ENCODE measurements at places on chromosomes 1 and 21.

DNA sequence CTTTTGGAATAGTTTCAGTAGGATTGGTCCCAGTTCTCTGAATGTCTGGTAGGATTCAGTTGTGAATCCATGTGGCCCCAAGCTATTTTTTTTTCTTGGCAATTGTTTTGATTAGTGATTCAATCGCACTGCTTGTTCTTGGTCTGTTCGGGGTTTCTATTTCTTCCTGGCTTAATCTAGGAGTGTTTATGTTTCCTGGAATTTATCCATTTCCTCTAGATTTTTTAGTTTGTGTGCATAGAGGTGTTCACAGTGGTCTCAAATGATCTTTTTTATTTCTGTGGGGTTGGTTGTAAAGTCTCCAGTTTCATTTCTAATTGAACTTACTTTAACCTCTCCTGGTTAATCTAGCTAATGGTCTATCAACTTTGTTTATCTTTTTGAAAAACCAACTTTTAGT lies 117.6 kb downstream of the NME7 start:
- DNase-seq: no peak

DNA sequence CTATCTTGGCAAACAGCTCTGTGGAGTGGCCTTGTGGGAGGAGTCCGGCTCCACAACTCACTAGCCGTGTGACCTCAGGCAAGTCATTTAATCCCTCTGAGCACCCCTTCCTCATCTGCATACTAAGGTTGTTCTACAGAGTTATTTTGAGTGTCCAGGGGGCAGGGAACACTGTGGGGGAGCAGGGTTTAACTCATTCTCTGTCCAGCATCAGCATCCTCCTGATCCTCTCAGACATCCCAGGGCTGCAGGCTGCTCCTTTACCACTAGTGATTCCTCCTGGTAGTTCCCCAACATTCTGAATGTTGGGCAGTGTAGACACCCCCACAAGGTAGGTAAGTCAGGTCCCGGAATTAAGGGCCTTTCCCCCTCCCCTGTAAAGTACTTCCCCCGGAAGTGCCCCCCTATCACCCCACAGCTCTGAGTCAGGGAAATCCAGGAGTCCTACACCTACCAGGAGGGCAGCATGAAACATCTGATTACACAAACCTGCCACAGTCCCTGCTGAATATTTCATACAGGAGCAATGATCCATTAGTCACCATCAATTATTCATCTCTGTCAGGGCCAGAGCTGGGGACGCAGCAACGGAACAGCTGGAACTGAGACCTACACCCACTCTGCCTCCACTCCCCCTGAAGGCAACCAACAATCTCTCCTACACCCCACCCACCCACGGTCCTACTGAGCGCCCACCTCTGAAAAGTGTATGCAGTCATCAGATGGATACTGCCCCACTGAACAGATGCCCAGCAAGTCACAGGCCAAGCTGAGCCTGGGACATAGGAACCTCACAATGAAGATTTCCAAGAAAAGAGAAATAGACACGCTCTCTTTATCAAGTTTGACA lies 20.5 kb downstream of the SYT2 start:
- no peak for DNase-seq

GRCh38 chr1:32372149-32372756 lies 9.9 kb downstream of the TSSK3 start:
- peak; percentile 15 for DNase-seq

GRCh38 chr1:210132582-210132981 lies 100.0 kb upstream of the SERTAD4 start:
- DNase-seq: no peak

GRCh38 chr1:112937070-112937469 lies 18.9 kb downstream of the SLC16A1 start:
- no peak for DNase-seq

GRCh38 chr1:66576645-66577044 lies 42.7 kb downstream of the SGIP1 start:
- no peak for DNase-seq

- DNase-seq: no peak
These were observed 2.6 kb downstream of the PADI1 start for GRCh38 chr1:17207540-17207939.

DNA sequence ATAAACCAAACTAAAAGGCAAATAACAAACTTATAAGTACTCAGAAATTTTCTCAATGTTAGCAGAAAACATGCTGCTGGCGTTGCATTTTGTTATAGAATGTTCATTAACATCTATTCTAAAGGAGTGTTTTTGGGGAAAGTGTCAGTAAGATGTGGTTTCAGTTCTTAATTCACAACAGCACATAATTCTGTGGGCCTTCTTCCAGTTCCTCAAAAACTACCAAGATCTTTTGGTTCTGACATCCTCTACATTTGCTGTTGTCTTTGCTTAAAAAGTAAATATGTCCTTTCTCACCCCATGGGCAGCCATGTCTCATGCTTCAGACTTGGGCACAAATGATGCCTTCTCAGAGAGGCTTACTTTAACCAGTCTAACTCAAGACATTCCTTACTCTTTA lies 152.5 kb downstream of the CDC7 start:
- no peak for DNase-seq

DNA sequence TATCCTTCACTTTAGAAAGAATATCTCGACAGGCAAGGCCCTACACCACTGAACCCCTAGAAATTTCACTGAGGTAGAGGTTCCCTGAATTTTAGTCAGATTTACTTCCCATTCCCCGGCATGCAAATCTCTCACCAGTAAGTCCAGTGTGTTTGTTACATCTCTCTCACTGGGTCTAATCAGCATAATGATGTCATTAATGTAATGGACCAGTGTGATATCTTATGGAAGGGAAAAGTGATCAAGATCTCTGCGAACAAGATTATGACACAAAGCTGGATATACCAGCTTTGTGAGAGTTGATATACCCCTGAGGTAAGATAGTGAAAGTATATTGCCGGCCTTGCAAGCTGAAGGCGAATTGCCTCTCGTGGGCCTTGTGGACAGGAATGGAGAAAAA lies 7.9 kb downstream of the RNU11 start:
- DNase-seq: no peak

DNA sequence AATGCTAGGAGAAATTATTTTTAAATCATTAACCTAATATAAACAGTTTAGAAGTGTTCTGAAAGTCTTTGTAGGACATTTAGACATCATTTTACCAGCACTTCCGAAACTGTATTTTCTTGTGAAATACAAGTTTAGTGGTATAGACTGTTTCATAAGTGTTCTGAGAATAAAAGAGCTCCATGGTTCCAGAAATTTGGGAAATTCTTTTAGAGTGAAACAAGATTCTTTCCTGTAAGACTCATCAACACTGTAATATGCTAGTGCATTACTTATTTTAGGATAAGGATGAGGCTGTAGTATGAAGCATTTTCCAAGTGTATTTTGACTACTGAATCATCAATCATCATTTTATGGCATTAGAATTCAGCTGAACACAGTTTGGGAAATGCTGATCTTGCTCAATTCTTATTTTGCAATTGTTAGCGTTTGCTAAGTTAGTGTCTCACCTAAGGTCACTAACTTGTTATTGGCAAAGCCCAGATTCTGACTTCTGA lies 73.4 kb downstream of the CEP350 start:
- DNase-seq: no peak

DNA sequence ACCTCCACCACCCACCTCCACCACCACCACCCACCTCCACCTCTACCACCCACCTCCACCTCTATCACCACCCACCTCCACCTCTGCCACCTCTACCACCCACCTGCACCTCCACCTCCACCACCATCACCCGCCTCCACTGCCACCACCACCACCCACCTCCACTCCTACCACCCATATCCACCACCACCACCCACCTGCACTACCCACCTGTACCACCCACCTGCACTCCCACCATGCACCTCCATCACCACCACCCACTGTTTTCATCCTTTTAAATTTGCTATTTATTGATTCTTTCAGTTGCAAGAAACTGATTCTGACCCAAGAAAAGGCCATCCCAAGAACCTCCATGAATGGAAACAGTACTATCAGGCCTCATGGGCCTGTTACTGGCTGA lies 6.3 kb downstream of the OPTC start:
- DNase-seq: no peak

DNA sequence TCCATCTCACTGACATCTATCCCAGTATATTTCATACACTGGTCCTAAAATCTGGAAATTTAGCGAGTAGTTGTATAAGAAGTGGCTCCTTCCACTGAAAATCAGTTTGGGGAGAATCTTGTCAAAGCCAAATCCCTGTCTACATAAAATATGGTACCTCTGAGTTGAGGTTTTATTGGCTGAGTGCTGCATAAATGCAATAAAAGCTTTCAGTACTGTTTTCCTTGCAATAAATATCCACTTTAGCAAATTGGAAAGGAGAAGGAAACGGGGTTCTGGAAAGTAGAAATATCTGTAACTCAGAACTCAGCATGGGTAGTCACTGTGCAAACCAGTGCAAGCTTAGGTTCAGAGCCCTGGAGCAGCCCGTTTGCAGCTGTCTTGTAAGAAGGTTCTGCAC lies 580.2 kb downstream of the SMYD3 start:
- no peak for DNase-seq

DNA sequence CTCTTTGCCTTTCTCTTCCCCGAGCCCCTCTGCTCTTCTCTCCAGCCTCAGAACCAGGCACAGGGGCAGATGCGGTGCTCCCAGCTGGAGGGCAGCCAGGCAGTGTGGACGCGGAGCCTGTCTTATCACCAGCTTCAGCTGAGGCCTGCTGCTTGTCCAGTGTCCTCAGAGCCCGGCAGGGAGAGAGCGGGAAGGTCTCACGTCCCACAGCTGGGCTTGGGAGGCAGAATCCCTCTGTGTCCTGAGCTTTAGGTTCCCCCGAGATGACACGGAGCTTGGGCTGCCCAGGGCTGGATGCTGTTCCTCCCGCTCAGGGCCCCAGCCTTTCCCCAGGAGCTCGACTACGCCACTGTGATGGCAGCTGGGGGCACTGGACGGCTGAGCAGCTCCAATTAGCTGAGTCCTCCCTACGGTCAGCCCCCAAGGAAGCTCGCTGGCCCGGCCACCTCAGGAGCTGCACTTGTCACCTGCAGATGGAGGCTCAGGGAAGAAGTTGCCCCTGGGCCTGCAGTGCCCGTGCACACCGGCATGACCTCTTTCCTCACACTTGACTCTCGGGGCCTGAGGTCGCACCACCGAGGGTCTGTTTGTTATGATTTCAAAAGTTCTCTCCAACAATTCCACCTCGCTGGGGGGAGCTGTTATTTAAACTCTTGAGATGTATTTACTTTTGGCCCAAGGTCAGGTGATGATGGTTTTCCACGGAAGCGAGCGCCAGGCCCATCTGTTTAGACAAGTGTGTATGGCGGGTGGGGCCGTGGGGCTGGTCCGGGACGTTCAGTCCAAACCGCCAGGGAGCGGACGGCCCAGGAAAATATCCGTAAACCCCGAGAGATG lies 127.3 kb downstream of the SIK1 start:
- no peak for DNase-seq

DNA sequence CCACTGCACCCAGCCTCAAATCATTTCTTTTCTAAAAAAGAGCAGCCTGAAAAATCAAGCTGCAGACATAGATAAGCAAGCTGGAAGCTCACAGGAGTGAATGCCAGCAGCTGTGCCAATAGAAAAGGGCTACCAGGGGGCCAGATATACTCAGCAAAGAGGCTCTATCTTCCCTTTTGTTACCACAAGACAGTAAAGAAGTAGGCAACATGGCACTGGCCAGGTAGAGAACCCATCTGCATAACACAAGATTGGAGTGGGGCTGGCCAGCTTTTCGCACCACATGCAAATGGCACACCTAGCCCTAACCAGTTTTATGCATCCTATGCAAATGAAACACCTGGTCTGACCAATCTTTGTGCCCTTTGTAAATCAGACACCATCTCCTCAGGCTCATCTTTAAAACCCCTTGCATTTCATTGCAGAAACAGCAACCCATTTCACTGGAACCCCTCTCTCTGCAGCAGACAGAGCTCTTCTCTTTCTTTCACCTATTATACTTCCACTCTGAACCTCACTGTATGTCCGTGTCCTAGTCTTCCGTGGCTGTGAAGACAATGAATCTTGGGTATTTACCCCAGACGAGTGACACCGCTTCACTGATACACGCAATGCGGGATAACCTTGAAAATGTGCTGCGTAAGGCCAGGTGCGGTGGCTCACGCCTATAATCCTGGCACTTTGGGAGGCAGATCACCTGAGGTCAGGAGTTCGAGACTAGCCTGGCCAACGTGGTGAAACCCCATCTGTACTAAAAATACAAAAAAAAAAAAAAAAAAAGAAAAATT lies 15.1 kb downstream of the CASP9 start:
- no peak for DNase-seq

DNA sequence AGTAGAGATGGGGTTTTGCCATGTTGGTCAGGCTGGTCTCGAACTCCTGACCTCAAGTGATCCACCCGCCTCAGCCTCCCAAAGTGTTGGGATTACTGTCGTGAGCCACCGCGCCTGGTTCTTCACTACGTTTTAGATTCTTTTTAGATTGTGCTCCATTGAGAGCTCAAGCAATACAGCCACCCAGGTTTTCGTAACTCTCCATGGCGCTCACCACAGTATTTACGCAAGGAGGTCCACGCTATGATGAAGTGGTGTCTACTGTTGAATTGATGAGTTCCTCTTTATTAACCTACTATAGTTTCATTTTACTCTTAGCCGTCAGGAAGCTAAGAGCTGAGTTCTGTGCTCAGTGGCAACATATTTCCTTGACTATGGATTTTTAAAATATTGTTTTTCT lies 1.8 kb upstream of the KIF1B start:
- no peak for DNase-seq

DNA sequence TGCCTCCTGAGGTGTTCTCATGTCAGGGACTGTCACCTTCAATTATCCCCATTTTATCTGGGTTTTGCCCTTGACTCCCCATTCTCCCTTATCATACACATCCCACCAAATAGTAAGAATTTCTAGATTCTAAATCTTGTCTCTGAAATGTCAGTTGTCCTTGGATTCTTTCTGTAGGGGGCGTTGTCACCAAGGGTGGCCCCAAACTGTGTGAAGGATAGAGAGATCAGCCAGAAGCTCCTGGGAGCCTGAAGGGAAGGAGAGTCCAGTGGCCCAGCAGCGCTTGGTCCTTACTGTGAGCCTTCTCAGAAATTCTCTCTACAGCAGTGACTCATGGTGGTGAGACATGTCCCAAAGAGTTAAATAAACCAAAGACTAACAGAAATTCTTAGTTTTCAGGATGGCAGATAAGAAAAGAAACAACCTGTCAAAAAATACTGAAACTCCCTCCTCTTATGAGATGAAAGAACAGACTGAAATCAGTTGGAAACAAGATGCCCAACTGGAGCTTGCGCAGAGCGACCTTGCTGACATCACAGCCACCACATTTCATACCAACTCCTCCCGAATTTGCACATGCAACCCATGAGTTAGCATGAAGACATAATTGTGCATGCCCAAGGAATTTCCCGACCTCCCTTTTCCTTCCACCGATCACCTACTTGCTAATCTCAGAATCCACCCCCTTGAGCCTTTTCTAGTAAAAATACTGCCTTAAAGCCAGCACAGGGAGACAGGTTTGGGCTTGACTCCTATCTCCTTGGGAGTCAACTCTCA lies 109.8 kb downstream of the ELAVL4 start:
- no peak for DNase-seq

GRCh38 chr21:42513151-42513984 lies at the start of gene SLC37A1:
SLC37A1 (plus strand) TSS chr21:42513852; CDS start chr21:42518455, 4,603 bp downstream.
- DNase-seq: peak; percentile 37

All from activated CD4-positive, alpha-beta T cell treated with anti-CD3 and anti-CD28 coated beads, Interleukin-2, amount 50 U/mL, for 48 hours (primary cell).